ENCODE measurements at places on chromosomes 7 and 10. TPM values are rescaled to one million over a fixed set of nuclear protein-coding genes. Genes with fewer than 3 reads are reported as not detected.

Gene SFRP4
- 0.32 TPM for total RNA-seq

DNA sequence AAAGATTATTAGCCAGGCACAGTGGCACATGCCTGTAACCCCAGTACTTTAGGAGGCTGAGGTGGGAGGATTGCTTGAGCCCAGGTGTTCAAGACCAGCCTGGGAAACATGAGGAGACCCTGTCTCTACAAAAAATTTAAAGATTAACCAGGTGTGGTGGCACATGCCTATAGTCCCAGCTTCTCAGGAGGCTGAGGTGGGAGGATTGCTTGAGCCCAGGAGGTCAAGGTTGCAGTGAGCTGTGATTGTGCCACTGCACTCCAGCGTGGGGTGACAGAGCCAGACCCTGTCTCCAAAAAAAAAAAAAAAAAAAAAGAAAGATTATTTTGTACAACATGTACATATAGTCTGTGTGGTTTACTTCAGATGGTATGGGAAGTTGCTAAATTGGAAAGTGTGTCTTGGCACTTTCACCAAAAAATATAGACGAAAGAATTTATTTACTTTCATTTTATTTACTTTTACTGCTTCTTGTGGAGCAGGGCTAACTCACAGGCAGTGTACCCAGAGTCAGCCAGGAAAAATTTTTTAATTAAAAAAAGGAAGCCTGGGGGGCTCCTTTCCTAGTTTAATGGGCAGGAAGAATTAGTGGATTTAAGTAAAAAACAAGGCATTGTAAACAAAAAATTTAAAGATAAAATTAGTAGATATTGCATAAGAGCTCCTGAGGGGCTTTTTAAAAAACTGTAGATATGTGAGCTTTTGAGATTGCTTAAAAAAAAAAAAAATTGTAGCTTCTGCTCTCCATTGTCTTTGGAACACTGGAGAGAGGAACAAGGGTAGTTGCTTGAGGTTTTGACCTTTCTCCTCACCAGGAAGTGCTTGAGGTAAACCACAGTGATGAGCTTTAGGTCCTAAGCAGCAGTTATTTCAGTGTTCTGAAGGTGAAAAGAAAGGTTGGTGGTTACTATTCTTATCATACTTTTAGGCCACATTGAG, 44.6 kb upstream of the VDAC2 start:
- DNase-seq, result peak; percentile 48

Gene TAS2R5
- total RNA-seq, result not detected

DNA sequence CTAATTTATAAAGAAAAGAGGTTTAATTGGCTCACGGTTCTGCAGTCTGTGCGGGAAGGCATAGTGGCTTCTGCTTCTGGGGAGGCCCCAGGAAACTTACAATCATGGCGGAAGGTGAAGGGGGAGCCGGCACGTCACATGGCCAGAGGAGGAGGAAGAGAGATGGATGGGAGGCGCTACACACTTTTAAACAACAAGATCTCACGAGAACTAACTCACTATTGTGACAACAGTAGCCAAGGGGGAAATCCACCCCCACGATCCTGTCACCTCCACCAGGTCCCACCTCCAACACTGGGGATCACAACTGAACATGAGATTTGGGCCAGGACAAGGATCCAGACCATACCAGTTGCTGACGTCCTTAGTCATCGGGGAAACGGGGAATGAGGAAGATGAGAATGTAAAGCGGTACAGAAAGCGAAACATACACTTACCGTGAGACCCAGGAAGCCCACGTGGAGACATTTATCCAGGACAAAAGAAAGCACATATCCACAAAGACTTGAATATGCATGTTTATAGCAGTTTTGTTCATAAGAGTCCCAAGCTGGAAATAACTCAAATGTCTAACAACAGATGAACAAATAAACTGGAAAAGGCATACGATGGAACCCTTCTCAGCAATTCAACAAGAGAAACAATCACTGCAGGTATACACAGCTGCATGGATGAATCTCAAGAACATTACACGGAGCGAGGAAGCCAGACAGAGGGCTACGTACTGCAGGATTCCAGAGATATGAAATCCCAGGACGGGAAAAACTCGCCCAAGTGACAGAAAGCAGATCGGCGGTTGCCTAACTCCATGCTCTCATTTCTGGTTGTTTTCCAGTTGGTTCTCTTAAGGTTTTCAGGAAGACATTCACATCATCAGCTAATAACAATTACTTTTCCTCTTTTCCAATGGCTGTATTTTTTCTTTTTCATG, 26.2 kb upstream of the INPP5A start:
- no peak for DNase-seq

DNA sequence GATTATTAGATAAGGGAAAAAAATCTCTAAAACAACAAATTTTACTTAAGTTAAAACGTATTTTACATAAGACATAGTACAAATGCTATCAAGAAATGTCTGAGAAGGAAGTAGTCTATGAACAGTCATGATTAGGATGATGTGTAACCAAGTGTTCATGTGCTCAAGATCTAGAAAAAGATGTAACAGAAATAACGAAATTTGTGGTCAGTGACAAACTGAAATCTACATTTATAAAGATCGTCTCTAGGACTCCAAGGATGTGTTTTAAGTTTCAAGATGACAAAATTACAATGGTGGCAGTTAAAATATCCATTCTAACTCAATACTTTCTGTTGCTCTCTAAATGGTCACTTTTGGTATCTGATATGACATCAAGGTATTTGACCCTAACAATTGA, 17.2 kb downstream of the PPP3CB start:
- DNase-seq, result peak; percentile 1

DNA sequence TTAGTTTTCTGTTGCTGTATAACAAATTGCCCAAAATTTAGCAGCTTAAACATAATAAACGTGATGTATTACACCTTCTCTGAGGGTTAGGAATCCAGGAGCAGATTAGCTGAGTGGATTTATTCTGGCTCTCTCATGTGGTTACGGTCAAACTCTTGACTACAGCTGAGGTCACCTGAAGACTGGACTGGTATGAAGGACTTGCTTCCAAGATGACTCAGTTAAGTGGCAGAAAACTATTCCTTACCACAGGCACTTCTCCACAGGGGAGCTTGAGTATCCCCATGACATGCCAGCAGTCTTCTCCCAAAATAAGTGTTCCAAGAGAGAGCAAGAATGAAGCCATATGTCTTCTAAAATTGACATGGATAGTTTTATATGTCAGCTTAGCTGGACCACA, 957.2 kb upstream of the GHITM start:
- no peak for DNase-seq

GRCh38 chr10:93245147-93245546, 171.5 kb downstream of the CYP26A1 start:
- no peak for DNase-seq

DNA sequence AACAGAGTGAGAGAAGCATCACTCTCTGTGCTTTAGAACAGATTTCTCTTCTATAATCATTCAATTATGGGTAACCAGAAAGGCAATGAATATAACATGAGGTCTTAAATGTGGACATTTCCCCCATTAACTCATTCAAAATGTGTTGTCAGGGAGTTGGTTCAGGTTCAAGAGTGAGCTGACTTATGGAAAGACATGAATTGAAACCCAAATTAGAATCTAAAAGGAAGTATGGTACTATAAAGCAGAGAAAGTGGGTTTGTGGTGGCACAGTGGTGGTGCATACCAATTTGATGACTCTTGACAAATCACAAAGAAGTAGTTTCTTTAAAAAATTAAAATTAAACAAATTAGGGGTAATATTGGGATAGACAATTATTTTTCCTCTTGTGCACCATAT, 114.6 kb upstream of the MEOX2 start:
- peak; percentile 35 for DNase-seq

Gene RAMP3
- total RNA-seq, result not detected

DNA sequence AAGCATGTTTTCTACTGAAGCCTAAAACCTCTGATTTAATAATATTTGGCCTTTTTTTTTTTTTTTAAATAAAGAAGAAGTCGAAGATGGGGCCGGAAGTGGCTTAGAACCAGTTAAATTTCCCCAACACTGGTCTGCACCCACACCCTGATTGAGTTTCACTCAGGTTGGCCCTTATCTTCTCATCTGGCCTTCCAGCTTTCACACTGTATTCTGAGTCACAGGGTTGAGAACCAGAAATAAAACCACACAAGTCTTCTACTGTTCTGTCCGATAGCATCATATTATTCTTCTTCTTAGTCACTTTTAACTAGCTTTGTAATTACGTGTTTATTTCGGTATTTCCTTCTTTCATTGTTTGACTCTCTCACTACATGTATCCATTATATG, 9.9 kb downstream of the ZNF365 start:
- peak; percentile 93 for DNase-seq

Gene SMKR1
- total RNA-seq, result 0.71 TPM

GRCh38 chr10:42754155-42755027, 28.2 kb upstream of the BMS1 start:
- no peak for DNase-seq

Gene CCL24
- total RNA-seq, result not detected

Gene HOXA11
- total RNA-seq, result 3.9 TPM

DNA sequence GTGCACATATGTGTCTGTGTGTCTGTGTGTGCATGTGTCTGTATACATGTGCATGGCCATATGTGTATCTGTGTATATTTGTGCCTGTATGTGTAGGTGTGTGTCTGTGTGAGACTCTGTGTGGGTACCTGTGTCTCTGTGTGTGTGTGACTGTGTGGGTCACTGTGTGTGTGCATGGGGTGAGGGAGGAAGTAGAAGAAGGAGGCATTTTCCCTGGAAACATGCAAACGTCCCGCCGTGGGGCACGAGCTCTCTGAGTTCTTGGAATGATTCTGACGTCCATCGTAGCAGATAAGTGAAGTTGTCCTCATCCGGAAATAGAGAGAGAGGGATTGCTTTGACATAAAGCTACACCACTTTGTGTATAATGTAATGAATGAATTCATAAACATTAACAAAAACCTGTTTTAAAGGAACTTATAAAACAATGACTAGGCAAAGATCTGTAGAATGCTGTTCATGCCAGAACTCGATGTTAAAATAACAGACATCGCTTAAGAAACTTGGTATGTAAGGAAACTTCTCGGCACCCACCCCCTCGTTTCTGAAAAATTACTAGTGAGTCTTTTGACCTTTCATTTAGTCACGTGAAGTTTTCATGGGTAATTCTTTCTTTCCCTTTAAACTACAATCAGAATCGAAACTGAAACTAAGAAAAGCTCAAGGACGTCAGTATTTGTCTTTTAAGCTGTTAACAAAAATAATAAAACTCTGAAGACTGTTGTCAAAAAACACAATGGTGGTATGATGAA, 43.6 kb upstream of the KLF6 start:
- peak; percentile 75 for DNase-seq

GRCh38 chr7:80481196-80481884, 30.5 kb downstream of the GNAT3 start:
- peak; percentile 39 for DNase-seq

DNA sequence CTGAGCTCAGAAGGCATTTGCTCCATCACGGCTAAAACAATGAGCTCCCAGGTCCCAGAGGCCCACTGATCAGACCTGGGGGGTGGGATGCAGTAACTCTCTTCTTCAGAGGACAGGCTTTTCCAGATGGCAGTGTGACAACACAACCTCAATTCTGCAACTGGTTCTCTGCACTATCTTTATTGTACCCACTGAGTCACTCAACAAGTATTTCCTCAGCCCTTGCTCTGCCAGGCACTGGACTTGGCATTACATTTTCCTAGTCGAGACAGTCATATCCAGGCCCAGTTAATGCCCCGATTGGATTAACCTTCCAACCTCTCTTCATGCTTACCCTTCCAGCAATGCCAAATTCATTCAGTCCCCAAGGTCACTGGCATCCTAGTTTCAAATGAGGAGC, 72.6 kb downstream of the JAZF1 start:
- peak; percentile 58 for DNase-seq

DNA sequence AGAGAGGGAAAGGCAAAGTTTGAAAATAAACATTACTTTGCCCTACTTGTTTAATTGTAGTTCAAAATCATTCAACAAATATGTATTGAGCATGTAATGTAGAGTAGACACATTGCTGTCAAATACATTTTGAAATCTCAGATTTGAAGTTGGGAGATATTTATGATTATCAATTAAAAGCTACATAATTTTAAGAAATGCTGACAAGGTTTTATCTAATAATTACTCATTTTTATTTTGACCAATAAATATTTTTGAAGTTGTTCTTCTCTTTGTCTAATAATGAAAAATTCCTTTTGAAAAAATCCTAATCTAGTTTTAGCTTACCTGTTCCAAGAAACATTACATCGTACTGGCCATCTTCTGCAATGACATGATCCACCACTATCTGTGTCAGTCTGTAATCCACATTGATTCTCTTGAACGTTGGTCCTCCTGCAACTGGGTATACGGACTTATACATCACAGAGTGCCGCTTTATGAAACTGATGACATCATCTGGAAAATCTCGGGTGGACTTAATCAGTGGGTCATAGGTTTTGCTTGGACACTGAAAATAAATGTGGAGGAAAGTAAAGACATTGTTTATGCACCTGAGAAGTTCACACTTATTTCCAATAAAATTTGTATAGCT, 164.7 kb downstream of the SEMA3D start:
- no peak for DNase-seq

GRCh38 chr10:118497227-118497626, 98.2 kb downstream of the PRLHR start:
- no peak for DNase-seq

Gene TRIM24
- 14.1 TPM for total RNA-seq
